ENCODE measurements at places on chromosomes 3 and 15.

DNA sequence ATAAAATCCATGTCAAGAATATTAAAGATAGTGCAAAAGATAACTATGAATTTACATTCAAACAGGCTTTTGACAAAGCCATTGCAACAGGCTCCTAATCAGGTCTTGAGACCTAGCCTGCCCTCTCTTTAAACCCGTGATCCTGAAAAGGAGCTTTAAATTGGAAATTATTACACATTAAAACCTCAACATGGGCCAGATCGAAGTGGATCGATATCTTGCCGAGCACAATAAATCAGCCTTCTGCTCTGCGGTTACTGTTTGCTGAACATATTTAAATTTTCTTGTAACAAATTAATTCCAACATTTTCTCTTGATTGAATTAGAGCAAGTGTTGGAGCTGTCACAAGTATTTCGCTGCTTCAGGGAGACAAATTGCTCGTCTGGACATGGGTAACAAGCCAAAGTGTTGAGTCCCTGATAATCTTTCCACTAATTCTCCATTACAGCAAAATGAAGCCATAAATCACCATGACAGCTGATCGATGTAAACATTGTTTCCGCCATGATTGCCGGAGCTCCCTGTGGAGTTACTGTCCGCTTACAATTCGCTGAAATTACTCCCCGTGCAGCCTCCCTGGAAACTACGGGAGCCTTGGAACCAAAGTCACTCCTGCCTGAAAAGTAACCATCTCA is 47.6 kb downstream of the SHOX2 start:
- no peak for DNase-seq

GRCh38 chr3:153829606-153830170 is 291.5 kb upstream of the ARHGEF26 start:
- DNase-seq, result no peak

- no peak for DNase-seq
Observed at GRCh38 chr3:30546934-30547333, 59.5 kb upstream of the TGFBR2 start.

DNA sequence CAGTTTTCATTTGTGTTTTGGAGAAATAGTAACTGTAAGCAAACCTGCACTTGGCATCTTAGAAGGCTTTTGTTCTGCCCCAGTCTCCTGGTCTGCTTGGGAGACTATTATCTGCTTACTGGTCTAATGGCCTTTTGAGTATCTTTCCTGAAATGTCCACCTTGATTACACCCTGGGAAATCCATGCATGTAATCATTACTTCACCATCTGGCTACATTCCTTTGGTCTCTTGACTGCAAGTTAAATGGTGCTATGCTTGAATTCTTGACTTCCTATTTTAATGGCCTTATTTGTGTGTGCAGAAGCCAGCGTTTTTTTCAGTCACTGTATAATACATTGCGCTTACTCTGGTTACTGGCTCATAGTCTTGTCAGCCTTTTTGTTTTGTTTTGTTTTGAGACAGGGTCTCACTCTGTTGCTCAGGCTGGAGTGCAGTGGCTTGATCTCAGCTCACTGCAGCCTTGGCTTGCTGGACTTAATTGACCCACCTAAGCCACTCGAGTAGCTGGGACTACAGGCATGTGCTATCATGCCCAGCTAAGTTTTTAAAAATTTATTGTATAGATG is 30.0 kb downstream of the CHD2 start:
- no peak for DNase-seq

DNA sequence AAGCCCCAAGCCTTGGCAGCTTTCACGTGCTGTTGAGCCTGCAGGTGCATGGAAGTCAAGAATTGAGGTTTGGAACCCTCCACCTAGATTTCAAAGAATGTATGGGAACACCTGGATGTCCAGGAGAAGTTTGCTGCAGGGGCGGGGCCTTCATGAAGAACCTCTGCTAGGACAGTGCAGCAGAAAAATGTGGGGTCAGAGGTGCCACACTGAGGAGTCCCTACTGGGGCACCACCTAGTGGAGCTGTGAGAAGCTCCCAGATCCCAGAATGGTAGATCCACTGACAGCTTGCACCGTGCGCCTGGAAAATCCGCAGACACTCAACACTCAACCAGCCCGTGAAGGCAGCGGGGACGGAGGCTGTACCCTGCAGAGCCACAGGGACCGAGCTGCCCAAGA is 201.6 kb downstream of the OCA2 start:
- no peak for DNase-seq

- no peak for DNase-seq
Observed at GRCh38 chr3:105755121-105755886, 113.5 kb downstream of the CBLB start.

All from globus pallidus (tissue), 1 donor.